ENCODE measurements at places on chromosomes 11 and 22.

DNA sequence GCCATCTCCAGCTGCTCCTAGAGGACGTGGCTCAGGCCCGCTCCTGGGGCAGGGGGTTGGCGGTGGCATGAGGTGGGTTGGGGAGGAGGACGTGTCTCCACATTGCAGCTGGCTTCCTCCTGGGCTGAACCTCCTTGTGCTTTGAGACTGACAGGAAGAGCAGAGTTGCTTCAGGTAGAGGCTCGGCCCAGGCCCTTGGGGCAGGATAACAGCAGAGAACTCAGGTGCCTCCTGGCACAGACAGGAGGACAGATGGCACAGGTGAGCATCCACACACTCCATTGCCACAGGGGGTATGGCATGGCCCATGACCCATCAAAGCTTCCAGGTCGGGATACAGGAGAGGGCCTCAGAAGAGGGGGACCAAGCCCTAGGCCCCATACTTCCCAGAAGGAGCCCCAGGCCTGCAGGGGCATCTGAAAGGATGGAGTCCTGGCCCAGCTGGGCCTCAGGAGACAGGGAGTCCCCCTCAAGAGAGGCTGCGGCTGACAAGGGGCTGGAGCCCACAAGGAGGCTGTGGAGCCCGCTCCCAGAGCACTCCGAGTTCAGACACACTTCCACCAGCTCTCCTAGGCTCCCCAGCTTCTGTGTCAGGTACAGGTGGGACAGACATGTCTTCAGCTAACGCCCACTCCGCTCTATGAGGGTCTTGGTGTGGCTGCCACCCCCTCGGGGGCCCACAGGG is 2.0 kb upstream of the KLHL35 start:
- DNase-seq: no peak

DNA sequence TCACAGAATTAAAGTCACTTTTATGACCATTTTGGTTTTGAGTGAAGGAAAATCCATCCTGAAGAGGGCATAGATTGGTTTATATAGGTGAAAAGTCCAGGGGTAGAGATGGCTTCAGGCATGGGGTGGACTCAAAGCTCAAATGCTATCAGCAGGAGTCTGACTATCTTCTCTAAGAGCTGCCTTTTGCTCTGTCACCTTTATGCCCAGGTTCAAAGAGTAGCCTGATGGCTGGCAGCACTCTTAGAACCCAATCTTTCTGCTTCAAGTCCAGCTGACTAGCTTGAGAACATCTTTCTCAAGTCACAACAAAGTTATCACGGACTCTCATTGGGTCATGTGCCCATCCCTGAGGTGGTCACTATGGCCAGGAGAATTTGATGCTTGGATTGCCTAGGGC is 27.2 kb upstream of the SWAP70 start:
- no peak for DNase-seq

DNA sequence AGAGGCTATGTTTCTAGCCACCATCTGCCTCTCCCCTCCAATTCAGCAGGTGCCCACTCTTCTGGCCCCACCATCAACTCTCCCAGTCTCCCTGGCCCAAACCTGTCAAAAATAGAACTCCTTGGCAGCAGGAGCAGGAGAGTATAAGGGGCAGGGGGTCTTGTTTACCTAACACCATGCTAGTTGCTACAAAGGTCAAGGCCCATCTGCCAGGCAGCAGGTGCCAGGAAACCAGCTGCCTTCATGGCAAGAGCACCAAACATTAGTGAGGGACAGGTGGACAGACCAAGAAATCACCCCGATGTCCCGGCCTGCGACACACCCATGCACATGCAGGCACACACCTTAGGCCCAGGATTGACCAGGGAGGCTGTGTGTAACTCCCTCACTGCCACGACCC is 387.9 kb downstream of the BUD13 start:
- peak; percentile 42 for DNase-seq

- no peak for DNase-seq
Measured at GRCh38 chr11:98307827-98308491, 712.8 kb upstream of the CNTN5 start.

DNA sequence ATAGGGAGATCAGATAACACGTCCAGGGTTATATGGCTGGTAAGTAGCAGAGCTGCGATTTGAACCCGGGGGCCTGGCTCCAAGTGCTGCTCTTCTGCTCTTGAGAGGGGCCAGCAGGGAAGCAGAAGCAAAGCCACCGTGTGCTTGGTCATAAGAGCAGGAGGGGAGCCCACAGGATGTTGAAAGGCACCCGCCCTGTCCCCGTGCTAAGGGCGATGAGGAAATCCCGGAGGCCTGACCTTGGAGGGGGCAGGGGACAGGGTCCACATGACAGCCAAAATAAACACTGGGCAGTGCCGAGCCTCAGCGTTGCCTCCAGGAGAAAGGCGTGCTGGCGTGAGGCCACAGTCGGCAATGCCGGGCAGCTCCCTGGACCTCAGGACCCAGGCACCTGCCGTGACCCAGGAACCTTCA is 28.8 kb downstream of the TOM1 start:
- DNase-seq: no peak
